ENCODE measurements at places on chromosomes 12 and 14.

DNA sequence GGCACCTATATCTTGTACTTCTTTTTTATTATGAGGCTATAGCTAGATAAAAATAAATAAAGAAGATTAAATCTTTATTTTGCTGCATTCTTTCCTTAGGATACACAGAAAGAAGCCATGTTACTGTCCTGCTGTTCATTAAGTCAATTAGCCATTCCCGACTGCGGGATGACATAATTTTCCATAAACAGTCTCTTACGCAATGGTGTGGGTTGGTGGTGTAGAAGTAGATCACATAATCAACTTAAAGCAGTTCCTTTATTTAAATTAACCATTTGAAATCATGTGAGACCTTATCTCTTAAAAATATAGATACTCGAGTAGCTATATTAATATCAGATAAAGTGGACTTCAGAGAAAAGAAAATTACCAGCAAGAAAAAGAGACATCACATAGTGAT lies 40.2 kb downstream of the TAOK3 start:
- DNase-seq = no peak

- no peak for DNase-seq
Observed at GRCh38 chr12:44246482-44247105, 410.7 kb downstream of the TMEM117 start.

- peak; percentile 45 for DNase-seq
Observed at GRCh38 chr14:76924371-76925096, 98.3 kb downstream of the LRRC74A start.

GRCh38 chr14:22190411-22191191 lies 398.4 kb downstream of the DAD1 start:
- no peak for DNase-seq

- DNase-seq = no peak
Observed at GRCh38 chr14:57796556-57796955, 69.3 kb downstream of the SLC35F4 start.

DNA sequence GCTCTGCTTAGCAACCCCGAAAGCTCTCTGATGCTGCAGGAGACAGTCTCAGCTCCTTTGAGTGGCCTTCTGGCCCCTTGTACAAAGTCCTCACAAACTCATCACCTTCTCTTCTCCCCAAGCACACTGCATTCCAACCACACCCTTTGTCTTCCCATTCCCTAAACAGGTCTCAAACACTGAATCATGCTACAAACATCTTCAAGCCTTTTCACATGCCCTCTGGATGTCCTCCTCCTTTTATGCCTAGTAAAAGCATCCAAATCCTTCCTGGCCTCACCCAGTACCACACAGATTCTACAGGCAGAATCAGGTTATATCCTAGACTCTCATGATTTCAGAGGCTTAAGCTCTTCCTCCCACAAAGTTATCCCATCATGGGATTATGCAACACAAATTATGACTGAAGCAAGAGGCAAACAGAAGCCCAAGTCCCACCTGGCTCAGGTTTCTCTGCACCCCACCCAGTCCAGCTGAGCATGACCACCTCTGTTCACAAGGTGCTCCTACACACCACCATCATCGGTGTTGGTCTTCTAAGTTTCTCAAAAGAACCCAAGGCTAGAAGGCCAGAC lies 61.4 kb upstream of the PCED1B start:
- no peak for DNase-seq

GRCh38 chr12:123929946-123930583 lies 42.6 kb downstream of the CCDC92 start:
- DNase-seq = no peak

DNA sequence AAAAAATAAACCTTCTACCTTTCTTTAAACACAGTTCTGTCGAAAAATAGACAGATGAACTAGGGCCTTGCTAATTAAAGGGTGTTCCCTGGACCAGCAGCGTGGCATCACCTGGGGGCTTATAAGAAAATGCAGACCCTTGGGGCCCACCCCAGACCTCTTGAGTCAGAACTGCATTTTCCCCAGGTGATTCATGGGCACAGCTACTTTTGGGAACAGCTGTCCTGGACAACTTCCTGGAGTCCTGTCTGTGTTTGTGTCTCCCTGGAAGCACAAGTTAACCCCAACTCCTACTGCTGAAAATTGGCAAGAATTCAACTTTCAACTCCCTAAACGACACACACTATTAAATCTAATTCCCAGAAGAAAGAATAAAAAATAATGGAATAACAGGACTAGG lies 17.8 kb downstream of the FBLN5 start:
- DNase-seq = no peak

DNA sequence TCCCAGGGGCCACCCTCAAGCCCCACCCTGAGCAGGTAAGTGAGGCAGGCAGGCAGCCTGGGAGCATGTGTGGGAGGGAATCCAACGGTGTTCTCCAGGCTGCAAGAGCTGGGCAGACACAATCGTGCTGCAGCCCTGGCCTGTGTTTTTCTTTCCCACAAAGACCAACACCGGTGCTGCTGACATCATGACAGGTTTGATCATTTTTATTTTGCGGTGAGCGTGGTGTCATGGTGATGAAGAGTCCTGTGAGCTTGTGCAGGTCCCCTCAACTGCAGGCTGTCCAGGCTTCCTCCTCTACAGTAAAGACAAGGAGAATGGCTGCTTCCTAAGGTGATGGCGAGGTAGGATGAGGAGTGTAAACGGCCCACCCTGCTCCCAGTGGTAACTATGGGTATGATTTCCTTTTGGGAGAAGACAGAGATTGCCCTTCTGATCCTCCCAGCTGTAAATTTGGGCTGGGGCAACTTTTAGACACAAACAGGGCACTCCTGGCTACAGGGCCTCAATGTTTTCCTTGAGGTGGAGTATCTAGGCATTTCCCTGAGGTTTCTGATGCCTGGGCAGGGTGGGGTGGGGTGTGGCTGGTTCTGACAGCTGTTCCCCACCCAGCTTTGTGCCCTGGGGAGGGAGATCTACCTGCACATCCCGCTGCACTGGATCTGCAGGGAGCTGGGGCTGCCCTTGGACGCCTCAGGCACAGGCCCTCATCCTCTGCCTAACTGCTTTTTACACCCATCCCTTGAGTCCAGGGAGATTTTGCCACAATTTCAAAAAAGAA lies 109.1 kb downstream of the VCPKMT start:
- no peak for DNase-seq
